ENCODE measurements at places on chromosomes 13 and 19.

- DNase-seq: no peak
Measured at GRCh38 chr19:48821633-48822032, 10.8 kb upstream of the BCAT2 start.

DNA sequence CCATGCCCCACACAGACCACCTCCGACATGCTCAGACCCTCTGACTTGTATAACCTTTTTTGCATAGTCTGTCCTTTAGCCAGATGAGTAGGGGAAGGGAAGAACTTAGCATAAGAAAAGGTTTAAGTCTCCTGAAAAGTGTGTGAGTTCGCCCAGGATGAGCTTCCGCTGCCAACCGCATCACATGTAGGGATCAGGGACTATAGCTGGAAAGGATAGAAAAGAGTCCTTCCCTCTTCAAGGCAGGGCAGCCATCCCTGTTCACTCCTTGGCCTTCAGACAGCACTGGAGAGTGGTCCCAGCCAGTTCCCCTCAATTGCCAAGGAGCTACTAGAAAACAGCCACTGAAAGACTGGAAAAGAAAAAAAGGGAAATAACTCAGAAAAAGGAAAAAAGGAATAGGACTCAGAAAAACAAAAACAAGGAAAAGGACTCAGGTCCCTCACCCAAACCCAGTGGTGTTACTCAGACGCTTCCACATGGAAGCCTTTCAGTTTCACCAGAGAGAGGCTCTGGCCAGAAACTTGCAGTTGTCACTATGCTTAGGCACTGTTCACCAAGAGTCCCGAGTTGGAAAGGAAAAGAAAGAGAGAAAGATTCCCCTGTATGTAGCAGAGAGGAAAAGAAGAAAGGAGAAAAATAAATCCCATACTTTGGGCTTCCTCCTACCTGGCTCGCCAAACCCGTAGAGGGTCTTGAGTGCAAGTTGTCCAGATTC lies 5.6 kb upstream of the TM9SF2 start:
- DNase-seq: no peak

DNA sequence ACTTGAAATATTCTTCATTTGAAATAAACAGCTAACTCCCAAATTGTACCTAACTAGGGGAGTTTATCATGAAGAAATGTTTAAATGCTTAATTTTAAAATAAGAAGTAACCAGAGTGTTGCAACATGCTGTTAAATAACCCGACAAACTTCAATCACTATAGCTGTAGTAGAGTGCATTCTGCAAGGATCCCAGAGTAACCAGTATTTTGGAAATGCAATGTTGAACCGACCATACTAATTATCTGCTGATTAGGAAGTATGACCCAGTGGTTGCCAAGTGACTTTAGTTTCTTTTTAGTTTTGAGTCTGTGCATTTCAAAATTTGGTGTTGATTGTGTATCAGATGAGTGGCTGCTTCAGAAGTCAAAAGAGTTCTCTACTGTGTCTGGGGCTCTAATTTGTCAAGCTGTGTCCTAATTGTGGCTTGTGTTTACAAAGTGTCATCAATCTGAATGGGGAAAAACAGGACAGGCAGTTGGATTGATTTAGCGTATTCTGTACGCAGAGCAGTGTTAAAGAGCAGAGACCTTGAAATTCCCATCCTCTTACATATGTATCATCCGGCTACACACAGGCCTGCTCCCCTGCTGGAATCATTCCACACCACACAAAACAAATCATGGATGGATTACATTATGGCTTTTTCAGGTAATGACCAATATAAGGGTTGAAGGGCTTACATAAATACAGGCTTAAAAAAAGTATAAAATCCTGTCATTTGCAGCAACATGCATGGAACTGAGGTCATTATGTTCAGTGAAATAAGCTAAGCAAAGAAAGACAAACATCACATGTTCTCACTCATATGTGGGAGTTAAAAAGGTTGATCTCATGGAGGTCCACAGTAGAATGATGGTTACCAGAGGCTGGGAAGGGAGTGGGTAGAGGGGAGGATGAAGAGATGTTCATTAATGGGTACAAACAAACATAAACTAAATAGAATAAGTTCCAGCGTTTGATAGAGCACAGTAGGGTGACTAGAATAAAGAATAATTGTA lies 351.5 kb downstream of the KLF12 start:
- no peak for DNase-seq

DNA sequence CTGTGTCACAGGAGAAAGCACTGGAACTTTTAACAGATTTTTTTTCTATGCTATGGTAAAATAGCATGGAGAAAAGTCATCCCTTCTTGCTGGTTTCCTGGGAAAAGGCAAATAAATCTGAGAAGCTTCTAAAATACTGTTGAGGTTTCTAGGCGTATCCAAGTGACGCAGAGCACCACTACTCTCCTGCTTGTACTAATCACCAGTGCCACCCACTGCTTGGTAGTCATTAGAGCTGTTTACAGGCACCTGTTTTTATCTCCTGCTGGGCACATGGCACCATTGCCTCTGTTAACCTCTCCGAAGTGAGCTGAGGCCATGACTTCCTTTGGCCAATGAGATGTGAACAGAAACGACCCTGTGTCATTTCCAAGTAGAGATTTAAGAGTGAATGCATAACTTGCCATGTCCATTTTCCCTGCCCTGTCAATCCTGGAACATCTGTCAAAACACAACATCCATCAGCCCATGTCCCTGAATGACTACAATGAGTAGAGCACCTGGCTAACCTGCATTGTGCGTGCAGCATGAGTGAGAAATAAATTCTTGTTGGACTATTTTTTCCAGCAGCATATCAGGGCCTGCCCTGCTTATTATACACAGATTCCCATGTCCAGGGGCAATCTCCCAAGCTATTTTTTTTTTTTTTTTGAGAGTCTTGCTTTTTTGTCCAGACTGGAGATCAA lies 17.3 kb upstream of the OXGR1 start:
- DNase-seq: no peak

DNA sequence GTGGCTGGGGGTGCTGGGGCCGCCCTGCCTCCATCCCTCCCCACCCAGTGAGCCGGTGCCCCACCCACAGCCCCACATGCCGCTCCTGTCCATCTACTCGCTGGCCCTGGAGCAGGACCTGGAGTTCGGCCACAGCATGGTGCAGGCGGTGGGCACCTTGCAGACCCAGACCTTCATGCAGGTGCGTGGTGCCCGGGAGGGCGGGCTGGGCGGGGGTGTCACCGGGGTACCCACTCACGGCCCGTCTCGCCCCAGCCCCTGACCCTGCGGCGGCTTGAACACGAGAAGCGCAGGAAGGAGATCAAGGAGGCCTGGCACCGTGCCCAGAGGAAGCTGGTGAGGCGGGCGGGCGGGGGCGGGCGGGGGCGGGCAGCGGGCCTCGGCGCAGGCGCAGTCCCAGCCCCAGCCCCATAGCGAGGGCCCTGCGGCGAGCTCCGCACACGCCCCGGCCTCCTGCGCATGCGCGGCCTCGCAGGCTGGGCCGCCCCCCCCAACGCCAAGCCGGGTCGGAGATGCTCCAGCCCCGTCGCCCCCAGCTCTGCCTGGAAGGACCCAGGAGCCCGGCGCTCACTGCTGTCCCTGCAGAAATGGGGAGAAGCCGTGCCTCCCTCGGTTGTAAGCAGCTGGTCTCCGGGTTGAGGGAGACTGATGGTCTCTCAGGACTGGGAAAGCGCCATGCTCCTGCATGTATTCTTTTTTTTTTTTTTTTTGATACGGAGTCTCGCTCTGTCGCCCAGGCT lies 7.7 kb downstream of the ARHGAP45 start:
- DNase-seq: peak; percentile 93

GRCh38 chr13:109727251-109727650 lies 59.1 kb downstream of the IRS2 start:
- DNase-seq: no peak

GRCh38 chr13:110925023-110925612 lies 10.2 kb upstream of the ANKRD10 start:
- DNase-seq: peak; percentile 38

- no peak for DNase-seq
Measured at GRCh38 chr13:52009946-52010345, 1.3 kb downstream of the ATP7B start.

DNA sequence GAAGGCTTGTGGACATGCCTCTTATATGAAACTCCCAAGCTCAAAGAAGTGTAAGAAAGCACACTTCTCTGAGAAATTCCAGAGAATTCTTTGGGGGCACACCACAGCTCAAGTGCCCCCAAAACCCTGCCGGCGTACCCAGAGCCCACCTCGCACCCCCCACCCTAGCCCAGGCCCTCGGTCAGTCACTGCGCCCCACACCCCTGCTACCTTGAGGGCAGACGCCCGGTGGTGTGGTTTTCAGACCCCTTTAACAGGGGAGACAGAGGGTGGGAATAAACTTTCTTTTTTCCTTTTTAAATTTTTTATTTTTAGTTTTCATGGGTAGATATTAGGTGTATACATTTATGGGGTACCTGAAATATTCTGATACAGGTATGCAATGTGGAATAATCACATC lies 29.5 kb downstream of the PEPD start:
- DNase-seq: no peak

GRCh38 chr13:66563076-66563475 lies 667.1 kb downstream of the PCDH9 start:
- DNase-seq: no peak

- no peak for DNase-seq
Measured at GRCh38 chr13:48975101-48975855, 434 bp upstream of the FNDC3A start.

Measured in B cell (primary cell).